ENCODE measurements at places on chromosomes 13 and 19.

GRCh38 chr19:10514211-10515145, 2.8 kb downstream of the S1PR5 start:
- DNase-seq: no peak

GRCh38 chr19:17496337-17496997, 15.0 kb upstream of the PGLS start:
- peak; percentile 52 for DNase-seq

DNA sequence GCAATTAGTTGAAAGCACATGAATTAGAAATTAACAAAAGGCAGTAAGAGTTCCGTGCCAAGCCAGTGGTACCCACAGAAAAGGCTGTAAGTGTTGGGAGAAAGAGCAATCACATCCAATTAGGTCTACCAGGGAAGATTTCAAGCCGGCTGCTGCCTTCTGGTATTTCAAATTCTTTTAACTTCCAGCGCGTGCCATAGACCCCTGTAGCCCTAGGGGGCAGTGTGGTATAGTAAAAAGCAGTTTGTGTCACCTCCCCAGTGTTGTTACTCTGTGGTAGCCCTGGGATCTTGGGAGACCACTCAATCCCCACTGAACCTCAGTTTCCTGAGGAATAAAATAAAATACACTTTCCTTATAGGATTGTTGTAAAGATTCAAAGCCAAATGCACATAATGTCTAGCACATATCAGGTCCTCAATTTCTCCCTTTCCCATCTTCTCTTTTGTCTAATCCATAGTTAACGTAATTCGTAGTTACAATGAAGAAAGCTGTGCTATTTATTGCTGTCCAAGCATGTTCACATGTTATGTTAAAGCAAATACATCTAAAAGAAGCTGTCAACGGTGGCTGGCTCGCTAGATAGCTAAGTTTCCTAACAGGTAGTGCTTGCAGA, 230.2 kb downstream of the TDRD3 start:
- DNase-seq: no peak

GRCh38 chr19:8666814-8667405, 31.7 kb downstream of the ACTL9 start:
- no peak for DNase-seq

All from activated CD8-positive, alpha-beta memory T cell treated with anti-CD3 and anti-CD28 coated beads for 1 hour (primary cell).